ENCODE measurements at places on chromosomes 1 and 21.
A peak's percentile ranks its signal among the peaks of the same experiment; 100 is the strongest.

DNA sequence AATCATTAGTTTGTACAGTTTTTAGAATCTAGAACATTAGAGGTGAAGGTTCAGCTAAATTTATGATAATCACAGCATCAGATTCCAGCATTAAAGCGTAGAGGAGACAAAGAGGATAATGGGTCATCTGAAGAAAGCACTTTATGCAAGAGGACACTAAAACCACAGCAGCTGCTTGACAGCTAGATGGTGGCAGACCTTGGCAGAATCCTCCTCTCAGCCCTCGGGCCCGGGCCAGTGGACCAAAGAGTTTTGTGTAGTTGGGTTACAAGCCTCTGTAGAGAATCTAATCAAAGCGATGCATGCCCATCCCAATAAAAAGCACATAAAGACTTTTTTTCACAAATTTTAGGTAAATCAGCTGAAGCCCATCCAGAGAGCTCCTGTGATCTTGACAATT, 59.4 kb downstream of the AK5 start:
- DNase-seq, result no peak

- DNase-seq, result no peak
Observed at GRCh38 chr1:229940684-229941083, 126.4 kb upstream of the GALNT2 start.

GRCh38 chr1:154551474-154551873, 7.0 kb downstream of the UBE2Q1 start:
- no peak for DNase-seq

DNA sequence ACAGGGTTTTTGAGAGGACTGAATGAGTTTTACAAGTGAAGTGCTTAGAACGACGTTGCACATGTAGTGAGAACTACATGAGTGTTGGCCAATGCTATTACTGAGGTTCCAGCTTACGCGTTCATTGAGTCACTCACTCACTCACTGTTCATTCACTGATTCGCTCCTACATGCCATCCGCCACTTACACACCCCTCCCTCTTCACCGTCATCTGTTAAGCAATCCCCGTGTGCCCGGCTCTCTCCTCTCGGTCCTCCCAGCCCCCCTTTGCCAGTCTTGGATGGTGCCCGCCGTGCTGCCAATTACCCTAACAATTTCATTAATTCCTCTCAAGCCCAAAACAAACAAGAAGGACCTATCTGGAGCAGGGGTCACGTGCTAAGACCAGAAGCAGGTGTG, 27.3 kb upstream of the EPHA2 start:
- DNase-seq, result no peak

- DNase-seq, result no peak
Observed at GRCh38 chr1:37006132-37006868, 28.0 kb downstream of the GRIK3 start.

DNA sequence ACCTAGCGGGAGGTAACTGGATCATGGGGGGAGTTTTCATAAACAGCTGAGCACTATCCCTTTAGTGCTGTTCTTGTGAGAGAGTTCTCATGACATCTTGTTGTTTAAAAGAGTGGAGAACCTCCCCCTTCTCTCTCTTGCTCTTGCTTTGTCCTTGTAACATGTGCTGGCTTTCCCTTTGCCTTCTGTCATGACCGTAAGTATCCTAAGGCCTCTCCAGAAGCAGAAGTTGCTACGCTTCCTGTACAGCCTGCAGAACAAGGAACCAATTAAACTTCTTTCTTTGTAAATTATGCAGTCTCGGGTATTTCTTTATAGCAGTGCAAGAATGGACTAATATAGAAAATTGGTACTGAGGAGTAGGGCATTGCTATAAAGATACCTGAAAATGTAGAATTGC, 515.6 kb downstream of the NEGR1 start:
- DNase-seq, result no peak

- DNase-seq, result no peak
Observed at GRCh38 chr1:3465935-3466321, 11.5 kb downstream of the ARHGEF16 start.

DNA sequence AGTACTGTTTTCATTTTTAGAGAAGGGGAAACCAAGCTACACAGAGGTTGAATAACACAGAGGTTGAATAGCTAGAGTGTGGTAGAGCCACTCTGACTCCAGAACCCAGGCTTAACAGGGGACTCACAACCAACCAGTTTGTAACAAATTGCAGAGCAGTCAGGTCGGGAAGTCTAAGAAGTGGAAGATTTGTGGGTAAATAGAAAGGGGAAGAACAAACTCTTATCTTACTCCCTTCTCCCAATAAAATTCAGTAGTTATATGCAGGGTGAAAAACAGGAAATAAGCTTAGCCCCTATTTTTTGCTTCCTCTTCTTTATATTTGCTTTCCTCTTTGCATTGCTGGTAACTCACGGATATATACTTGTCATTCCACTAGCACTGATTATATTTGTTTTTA, 23.2 kb downstream of the CDC42 start:
- no peak for DNase-seq

DNA sequence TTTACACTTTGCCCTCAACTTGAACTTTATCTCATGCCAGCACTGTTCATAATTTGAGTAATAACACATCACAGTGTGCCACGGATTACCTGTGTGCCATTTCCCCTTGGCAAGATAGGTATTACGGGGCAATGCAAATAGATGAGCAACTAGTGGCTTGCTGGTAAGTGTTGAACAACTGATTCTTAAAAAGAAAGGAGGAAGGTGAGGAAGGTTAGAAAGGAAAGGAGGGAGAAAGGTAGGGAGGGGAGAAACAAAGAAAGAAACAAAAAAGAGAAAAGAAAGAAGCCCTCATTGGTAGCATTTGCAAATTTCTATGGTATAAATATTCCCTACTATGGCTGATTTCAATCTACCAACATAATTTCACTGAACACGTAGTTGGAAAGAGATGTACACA, 118.2 kb upstream of the OLIG2 start:
- no peak for DNase-seq

GRCh38 chr1:186559601-186560116, 98.7 kb upstream of the PDC start:
- no peak for DNase-seq

- no peak for DNase-seq
Observed at GRCh38 chr1:180791806-180792205, 120.9 kb upstream of the KIAA1614 start.

DNA sequence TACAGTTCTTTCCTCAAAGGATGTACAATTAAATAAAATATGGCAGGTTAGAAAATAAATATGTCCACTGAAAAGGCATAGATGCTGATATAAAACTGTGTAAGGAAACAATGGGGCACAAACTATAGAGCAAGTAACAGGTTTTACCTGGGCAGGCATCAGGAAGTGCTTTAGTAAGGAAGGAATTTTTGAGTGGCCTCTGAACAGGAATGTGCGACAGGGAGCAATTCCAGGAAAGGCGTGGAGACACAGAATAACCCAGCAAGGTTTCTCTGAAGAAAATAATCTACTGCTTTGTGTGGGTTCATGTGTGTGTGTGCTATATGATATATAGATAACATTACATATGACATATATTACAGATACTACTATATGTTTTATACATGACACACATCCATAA, 128.4 kb downstream of the RGS21 start:
- DNase-seq, result no peak

DNA sequence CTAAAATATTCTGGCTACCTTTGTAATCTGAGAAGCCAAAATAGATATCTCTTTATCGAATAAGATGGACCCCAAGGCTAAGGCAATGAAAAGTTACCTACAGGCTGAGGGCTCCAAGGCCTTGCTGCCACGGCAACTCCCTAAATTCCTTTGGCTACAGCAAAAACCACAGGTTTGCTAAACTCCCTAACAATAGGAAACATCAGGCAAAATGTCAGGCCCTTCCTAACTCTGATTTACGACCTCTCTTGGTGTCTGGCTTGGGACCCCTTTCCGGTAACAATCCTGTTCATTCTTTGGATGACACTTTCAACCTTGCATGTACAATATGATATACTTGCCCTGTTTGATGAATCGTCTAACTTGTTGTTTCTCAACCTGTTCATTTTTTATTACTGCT, 11.3 kb upstream of the OR2T8 start:
- no peak for DNase-seq

DNA sequence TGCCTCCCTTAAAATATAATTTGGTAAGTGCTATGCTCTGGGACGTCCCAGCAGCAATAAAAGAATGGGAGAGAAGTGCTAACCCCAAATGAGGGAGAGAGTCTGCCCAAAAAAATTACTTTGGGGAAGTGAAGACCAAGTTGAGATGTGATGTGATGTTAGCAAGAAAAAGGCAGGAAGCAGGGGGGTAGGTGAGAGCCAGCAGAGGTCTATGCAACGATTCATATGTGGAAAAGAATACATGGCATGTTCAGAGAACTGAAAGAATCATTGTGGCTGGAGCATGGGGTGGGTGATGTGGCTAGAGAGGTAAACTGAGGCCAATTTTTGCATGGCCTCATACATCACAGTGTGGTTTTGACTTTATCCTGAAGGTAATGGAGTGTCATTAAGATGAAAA, 5.6 kb upstream of the CTPS1 start:
- no peak for DNase-seq

DNA sequence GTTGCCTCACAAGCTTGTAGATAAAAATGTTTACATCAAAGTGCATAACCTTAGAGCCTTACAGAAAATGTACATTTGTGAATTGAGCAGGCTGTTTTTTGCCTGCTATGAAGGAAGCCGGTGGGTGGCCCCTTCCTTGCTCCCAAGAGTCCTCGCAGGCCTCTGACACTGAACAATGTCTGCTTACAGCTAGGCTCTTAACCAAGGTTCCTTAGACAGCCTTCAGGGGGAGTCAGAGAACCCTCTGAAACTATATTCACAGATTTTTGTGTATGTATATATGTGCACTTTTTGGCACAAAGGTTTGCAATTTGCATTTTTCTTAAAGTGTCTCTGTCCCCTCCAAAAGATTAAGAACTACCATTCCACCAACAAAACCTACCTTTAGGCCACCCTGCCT, 282.6 kb downstream of the BARHL2 start:
- no peak for DNase-seq

DNA sequence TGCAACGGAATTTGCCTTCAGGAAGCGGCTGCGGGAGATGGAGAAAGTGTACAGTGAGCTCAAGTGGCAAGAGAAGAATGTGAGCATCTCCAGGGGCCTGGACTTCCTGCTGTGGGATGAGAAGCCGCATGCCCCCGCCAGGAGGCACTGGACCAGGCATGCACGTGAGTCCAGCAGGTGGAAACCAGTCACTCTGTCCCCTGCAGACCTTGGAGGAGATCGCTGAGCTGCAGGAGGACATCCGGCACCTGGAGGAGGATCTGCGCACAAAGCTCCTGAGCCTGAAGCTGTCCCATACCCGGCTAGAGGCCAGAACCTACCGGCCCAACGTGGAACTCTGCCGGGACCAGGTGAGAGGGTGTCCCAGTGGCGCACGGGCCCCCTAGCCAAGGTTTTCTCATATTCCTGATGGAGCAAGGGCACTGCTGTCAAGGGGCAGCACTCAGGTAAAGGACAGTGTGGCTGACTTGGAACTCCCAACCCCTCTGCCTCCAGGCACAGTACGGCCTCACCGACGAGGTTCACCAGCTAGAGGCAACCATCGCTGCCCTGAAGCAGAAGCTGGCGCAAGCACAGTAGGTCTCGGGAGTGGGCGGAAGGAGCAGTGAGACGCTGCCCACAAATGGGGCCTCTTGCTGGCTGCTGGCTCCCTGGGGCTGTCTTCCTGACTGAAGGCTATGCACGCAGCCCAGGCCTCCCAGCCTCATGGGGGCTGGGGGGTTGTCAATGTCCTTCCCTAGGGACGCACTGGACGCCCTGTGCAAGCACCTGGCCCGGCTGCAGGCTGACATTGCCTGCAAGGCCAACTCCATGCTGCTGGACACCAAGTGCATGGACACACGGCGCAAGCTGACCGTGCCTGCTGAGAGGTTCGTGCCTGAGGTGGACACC, 1.2 kb upstream of the ADPRS start:
- DNase-seq, result no peak

GRCh38 chr1:220677251-220677650, 12.9 kb upstream of the C1orf115 start:
- DNase-seq, result no peak

GRCh38 chr1:155226910-155227260, 18.4 kb downstream of the MTX1 start:
- DNase-seq, result peak; percentile 53

- DNase-seq, result no peak
Observed at GRCh38 chr1:78650114-78650660, 556 bp downstream of the IFI44 start.

DNA sequence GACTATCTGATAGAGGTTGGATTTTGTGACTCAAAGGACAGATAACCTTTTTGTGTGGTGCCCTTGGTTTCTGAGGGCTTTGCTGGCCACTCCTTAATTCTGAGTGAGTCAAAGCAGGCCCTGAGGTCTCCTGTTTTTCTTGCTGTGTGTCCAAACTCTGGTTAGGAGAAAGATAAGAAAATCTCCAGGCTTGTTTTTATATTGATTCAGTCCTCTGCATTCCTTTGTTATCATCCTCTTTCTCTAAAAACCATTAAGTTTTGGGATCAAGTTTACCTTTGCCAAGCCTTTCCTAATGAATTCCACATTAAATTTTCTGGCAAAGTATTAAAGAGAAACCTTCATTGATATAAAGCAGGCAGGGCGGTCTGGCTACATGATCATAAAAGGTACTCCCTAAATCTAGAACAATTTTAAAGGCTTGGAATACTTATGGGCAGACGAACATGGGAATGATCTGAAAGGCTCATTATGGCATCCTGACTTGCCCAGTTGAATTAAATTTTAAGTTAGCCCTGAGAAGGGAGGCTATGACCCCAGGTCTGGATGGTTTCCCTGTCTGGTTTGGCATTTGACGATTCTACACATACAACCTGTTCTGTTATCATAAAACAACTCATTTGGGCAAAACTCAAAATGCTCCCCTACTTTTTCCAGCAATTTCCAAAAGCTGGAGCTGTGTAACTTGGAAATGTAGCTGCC, 20.8 kb downstream of the ZBTB8B start:
- DNase-seq, result no peak

GRCh38 chr1:178196631-178197030, 102.7 kb downstream of the RASAL2 start:
- DNase-seq, result no peak

GRCh38 chr1:164515711-164516331, 43.2 kb upstream of the PBX1 start:
- DNase-seq, result no peak

GRCh38 chr21:18350216-18350615, 53.4 kb downstream of the TMPRSS15 start:
- no peak for DNase-seq

DNA sequence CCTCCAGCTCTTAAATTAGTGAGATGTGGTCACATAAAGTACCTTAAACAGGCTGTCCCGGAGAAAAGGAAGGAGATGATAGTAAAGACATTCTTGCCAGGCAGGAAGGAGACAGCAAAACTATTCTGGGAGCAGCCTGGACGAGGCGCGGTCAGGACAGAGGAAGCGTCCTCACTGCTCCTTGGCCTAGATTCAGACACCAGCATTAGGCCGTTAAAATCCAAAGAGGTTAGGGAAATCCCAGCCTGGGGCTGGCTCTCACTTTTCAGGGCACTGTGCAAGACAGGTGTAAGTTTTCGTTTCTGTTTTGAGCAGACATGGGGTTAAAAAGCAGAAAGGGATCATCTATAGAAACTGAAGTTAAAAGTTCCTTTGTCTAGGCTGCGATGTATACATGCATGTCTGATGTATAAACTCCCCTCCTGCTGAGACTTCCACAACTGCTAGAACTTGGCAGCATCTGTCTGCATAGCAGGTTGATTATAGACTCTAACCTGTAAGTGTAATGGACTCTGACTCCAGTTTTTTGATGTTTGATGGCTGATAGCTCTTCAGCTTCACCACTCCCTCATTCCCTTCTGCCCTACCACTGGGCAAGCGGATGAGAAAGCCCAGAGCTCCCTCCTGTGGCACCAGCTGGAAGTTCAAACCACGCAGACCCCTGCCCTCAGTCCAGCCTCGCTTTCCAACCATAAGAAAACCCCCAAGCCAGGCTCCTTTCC, 21.5 kb downstream of the STPG1 start:
- DNase-seq, result peak; percentile 73

Measured in activated naive CD4-positive, alpha-beta T cell treated with Interleukin-2 at 50 U/mL for 16 hours (primary cell).